ENCODE measurements at places on chromosomes 12 and 14.
A peak's percentile ranks its signal among the peaks of the same experiment; 100 is the strongest.

GRCh38 chr12:6868211-6869048 is 1.1 kb downstream of the TPI1 start:
- peak; percentile 38 for DNase-seq

DNA sequence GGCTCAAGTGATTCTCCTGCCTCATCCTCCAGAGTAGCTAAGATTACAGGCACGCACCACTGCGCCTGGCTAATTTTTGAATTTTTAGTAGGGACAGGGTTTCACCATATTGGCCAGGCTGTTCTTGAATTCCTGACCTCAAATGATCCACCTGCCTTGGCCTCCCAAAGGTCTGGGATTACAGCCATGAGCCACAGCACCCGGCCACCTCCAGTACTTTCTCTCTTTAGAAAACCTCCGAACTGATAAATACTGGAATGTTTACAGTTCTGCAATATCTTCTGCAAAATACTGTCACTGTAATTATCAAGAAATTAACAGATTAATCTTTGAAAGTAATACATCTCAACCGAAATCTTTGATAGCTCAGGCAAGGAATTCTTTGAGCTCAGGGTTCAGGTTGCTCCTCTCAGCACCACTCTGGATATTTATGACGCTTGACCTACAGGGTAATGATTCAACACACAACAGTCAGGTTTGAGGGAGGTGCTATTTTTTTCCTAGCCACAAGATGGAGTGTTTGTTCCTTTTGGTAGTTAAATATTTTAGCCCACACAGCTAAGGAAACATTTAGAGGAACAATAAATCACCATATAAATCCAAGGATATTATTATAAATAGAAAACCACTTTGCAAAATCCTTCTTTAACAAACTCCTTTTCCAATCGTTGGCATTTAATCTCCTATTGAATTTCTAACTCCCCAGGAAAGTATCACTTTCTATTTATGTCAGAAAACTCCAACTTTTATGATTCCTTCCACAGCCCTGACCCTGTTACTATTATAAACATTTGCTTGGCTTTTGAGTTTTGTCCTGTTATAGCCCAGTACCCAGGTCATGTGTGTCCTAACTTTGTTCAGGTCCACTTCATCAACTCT is 48.6 kb upstream of the GTF2A1 start:
- DNase-seq = peak; percentile 84

- no peak for DNase-seq
Measured at GRCh38 chr14:43540948-43541347, 966.1 kb downstream of the FSCB start.

DNA sequence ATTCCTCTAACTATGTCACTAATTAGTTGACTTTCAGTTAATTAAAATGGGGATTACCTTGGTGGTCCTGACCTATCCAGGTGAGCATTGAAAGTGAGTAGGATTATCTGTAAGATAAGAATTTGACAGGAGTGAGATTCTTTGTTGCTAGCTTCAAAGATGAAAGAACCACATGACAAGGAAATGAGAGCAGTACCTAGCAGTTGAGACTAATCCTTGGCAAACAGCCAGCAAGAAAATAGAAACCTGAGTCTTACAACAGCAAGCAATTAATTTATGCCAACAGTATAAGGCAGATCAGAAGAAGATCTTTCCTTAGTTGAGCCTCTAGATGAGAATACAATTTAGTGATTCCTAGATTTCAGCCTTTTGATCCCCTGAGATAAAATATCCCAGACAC is 1058.4 kb downstream of the LRFN5 start:
- peak; percentile 1 for DNase-seq

DNA sequence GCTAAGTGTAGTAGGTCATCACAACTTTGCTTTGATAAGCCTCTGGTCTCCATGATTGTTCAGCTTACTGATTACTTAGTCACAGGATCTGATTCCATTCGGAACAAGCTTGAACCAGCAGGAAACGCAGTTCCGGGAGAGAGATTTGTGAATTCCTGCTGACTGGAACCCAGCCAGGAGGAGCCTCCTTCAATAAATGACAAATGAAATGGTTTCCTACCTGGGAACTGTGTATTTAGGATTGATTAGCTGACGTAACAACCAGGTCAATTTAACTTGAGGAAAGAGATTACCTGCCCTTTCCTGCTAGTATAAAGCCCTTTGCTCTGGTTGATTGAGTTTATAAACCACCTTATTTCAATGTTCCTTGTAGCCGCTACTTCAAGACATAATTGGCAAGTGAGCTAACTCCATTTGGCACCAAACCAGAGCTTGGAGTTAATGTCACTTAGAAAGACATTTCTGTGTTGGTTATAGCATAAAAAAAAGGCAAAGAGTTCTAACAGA is 35.1 kb upstream of the KCNH3 start:
- peak; percentile 75 for DNase-seq

GRCh38 chr12:58502841-58503240 is 417.5 kb downstream of the LRIG3 start:
- peak; percentile 28 for DNase-seq

- no peak for DNase-seq
Measured at GRCh38 chr12:113800201-113800600, 165.9 kb downstream of the RBM19 start.

GRCh38 chr12:24993793-24994192 is 44.9 kb upstream of the BCAT1 start:
- no peak for DNase-seq

- DNase-seq = peak; percentile 67
Measured at GRCh38 chr14:102986810-102987579, 64.5 kb downstream of the AMN start.

DNA sequence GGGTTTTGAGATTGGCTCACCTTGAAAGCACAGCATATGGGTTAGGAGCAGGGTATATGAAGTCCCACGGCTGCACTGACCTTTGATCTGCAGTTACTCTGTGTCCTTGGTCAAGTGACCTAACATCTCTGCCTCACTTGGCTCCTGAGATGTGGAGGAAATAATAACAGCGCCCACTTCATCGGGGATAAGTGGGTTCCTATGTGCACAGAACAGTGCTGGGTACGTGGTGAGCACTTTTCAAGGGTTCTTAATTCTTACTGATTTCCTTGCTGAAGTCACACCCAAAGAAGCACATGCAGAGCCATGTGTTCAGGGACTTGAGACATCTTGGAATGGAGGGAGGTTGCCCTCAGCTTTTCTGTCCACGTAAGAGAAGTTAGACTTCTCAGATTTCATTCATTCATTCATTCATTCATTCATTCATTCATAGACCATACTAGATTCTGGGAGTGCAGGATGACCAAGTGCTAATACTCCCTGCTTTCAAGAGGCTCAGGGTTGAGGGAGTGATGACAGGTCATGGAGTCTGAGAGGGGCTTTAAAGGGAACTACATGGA is 39.4 kb downstream of the ADGRD1 start:
- no peak for DNase-seq

GRCh38 chr12:116624516-116624915 is 65.3 kb downstream of the MAP1LC3B2 start:
- DNase-seq = no peak

- no peak for DNase-seq
Measured at GRCh38 chr12:57552306-57552651, 2.4 kb downstream of the KIF5A start.

DNA sequence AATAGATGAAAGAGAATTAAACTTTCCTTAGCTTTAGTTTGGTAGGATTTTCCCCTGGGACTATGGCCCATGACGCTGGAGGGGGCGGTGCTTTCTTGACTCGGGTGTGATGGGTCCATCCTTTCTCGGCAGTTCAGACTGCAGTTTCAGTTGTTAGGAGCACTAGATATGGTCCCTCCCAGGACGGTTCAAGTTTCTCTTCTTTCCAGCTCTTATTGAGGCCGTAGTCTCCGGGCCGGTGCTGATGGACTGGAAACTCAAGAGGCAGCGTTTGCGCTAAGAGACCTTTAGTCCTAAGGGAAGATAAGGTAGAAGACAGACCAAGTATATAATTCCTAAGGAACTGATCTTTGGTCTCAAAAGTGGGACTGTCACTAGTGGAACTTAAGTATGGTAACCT is 111.2 kb downstream of the RIN3 start:
- DNase-seq = peak; percentile 12

DNA sequence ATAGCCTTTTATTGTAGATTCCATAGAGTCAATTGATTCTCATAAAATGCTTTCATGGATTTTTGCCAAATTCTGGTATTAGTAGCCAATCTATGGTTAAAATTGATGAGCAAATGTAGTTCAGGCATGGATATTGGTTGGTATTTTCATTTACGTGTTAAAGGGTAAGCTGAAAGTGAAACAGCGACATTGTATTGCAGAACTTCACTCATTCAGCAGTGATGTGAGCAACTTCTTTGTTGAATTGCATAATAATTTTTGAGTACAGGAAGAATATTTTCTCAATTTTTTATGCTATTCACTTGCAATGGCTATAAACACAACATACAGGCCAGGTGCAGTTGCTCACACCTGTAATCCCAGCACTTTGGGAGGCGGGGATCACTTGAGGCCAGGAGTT is 24.2 kb upstream of the FAM222A start:
- DNase-seq = no peak

- DNase-seq = no peak
Measured at GRCh38 chr12:110627500-110628195, 13.7 kb downstream of the TCTN1 start.

DNA sequence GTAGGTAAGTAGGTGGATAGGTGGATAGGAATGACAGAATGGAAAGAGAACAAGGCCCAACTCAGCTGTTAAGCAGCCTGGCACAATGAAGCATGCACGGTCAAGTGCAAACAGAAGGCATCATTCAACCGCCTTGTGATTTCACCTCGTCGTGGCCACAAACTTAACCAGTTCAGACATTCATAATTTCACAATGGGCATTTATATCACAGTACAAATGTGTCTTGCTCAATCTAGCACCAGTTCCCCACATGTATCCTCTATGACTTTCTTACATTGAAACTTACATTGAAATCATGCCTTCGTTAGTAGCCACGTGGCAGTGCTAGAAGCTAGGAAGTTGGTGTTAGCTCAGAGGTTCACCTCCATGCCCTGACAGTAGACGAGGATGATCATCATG is 207.5 kb downstream of the ETV6 start:
- DNase-seq = no peak

DNA sequence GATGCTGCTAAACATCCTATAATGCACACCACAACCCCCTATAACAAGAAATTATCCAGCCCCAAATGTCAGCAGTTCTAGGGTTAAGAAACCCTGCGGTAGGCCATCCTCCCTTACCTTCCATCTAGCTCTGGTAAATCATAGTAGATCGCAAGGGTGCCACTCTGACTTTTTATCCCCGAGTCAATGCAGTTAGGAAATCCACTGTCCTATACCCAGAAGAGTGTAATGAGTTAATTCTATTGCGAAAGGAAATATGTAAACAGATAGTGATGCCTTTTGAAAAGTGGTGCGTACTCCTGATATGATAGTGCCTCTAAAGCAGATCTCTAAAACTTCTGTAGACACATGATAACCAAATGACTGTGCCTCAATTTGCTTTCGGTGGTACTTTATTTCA is 29.8 kb downstream of the SCFD1 start:
- no peak for DNase-seq

- DNase-seq = no peak
Measured at GRCh38 chr12:54000116-54001114, at the start of gene HOXC9. Gene HOXC9 (plus strand): TSS chr12:54000161. CDS start chr12:54000189, 28 bp downstream.

DNA sequence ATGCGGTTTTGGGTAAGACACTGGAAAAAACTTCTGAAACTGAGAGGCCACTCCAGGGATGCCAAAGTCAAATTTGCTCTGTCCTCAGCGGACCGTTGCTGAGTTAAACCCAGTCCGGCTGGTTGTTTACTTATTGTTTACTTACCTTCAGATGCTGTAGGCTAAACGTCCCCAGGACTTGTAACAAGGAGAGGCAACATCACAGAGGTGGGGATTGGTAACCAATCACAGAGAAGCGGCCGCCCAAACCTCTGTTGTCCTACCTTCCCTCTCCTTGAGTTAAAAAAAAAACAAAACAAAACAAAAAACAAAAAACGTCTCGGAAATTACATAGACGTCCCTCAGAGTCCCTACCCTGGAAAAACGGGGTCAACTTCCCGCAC is 380 bp downstream of the ANO2 start:
- DNase-seq = no peak

DNA sequence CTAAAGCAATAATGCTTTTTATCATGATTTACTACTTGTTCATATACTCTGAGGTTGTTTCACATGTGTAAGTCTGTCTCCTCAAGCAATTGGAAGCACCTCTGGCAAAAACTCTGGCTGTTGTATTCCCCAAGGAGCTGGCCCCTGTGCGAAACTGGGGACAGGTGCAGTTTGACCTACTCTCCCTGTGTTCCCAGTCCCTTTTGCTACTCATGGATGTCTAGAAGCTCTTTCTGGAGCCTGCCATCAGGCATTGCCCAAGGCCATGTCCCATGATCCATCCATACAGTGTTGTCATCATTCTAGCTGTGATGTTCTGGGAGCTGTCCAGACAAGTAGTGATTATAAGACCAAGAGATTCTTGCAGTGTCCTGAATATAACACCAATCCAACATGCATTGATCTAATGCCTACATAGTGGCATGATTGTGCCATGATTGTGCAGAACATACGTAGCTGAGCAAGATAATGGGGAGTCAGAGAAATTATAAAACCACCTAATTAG is 14.9 kb downstream of the AKAP6 start:
- DNase-seq = peak; percentile 30

DNA sequence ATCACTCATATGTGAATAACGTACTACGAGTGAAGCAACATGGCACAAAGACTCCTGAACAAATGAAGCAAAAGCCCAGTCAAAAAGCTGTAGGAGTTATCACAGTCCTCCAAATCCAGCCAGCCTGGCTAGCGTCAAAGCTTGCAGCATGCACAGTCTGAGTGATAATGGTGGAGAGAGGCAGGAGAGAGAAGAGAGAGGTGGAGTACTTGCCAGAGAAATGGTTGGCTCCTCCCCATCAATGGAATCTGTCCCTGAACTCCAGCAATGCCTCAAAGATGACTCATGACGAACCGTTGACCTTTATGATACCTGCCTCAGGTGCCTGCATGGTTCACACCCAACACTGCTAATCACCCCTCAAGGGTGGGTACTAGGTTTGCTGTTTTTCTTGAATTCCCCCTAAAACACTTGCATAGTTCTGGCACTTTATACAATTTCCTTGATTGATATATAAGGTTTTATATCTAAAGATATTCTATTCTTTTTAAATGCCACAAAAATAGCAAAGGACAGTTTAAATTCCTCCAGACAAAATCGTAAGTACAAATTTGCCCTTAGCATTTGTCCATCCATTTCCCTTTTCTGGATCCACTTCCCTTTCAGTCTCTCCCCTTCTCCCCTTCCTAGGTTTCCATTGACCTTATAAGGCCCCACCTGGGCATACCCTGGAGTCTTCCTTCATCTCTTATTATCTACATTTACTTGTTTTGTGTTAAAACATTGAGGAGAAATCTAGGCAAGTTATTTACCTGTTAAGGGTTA is 10.2 kb downstream of the ARHGDIB start:
- peak; percentile 37 for DNase-seq

DNA sequence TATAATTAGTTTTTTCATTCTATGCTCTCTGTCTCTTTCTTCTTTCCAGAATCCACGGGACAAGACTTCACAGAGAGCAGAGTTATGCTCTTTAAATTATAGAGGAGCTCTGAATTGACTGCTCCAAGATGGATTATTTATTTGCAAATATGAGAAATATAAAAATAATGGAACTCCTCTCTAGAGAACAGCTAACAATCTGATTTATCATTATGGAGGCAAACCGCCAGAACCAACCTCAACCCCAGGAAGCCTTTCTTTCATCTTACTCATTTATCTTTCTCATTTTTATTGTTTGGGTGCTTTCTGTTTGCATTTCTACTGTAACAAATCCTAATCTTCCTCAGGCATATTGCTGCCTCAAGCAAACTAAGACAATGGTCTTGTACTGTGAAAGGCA is 216.5 kb downstream of the C12orf50 start:
- DNase-seq = no peak

Measured in choroid plexus epithelial cell (primary cell).